ENCODE measurements at places on chromosomes 12 and 14.

DNA sequence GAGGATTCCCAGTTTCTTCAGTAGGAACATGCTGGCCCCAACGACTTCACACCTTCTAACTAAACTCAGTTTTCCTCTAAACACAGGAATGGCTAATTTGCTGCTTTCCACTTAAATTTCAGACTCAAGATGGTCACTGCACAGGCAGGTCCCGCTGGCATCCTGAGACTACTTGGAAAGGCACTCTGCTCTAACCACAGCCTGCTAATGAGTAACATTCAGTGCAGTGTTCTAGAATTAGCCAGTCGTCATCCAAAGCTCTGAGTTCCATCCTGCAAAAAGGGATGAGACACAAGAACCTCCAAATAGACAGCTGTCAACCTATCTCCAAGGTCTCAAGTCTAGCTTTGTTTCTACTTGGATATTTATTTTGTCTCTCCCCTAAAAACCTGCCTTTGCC, 6.0 kb downstream of the CCDC92 start:
- no peak for DNase-seq

- no peak for DNase-seq
Measured at GRCh38 chr14:51592836-51593235, 58.9 kb upstream of the FRMD6 start.

- DNase-seq: no peak
Measured at GRCh38 chr12:7131502-7131866, 1.3 kb downstream of the CLSTN3 start.

DNA sequence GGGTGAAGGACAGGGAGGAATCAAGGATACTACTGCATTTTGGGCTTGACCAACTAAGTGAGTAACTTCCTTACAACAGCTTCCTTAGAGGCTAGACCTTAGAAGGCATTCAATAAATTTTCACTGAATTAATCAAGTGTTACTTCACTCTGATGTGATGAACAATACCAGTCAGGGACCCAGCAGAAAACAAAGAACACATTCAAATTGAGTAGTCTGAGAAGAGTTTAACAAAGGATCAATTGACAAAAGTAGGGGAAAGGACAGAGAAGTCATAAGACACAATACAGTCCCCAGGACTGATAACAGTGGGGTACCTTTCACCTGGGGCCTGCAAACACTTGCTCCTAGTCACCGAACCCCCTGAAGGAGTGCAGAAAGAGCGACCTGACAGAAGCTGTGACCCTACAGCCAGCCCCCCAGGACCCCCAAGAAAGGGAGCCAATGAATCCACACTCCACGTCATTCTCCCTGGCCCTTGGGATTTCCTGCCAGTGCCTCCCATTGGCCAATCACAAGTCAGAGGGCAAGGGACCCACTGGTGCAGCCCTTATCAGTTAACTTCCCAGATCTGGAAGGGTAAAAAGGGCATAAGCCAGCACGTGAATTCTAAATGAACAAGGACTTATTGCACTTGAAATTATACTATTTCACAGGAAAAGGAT, 6.9 kb downstream of the ANAPC5 start:
- DNase-seq: no peak

DNA sequence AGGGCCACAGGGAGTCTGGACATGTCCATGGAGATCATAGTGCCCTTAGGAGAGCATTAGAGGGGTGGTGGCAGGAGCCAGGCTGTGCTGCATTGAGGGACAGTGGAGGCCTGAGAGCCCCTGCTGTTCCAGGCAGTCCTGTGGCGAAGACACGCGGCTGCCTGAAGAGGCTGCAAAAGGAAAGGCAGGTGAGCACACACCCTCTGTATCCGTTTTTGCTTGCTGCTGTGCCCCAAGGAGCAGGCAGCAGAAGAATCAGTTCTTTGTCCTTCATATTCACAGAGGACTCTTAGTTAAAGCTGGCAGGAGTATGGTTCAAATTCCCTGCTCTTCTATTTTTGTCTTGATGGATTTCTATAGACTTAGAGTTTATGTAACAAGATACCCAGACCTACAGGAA, 4.5 kb downstream of the SLC35E3 start:
- DNase-seq: no peak

- peak; percentile 73 for DNase-seq
Measured at GRCh38 chr14:68788996-68789820, 3.7 kb downstream of the ZFP36L1 start.

DNA sequence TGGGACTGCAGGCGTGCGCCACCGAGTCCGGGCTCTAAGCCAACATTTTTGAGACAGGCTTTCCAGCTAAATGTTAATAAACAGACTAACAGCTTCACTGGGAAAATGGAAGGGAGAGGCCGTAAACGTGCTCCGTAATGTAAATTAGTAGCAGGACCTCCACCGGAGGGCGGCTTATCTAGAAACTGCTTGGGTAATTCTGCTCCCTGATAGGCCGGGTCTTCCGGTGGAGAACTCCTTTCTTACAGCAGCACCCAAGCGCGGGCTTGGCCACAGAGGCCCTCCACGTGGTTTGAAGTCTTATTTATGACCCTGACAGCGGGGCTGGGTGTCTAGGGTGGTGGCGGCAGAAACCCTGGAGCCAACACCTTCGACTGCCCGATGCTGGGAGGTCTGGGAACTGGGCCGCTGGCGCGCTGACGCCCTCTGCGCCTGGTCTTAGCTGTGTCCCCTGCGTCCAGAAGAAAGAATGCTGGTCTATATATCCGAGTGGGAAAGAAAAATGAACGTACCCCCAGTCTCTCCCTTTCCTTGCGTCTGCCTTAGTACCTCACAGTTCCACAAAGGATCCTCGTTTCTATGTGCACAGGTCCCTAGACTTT, 1.7 kb downstream of the DPPA3 start:
- DNase-seq: no peak

DNA sequence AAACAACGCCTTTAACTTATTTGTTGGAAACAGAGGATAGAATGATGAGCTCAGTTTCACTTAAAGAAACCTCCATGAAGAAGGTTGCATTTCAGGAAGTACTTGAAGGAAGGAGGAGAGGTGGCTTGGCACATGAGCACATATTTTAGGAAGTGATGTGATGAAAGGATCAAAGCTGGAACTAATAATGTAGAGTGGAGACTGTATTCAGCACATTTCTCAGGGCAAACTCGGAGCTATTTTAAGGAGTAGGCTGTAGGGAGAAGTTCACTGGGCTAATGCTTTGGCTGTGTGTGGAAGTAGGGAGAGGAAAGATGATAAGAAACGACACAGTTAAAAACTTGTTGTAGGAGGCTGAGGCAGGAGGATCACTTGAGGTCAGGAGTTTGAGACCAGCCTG, 272.8 kb downstream of the AKAP6 start:
- DNase-seq: no peak

DNA sequence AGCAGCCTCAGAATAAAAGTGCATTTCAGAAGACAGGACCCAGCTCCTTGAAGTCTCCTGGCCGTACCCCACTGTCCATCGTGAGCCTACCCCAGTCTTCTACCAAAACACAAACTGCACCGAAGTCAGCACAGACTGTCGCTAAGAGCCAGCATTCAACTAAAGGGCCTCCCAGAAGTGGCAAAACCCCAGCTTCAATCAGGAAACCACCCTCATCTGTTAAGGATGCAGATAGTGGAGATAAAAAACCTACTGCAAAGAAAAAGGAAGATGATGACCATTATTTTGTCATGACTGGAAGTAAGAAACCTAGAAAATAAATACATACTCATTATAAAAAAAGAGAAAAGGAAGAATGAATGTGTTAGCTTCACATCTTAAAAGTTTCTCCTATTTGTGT, 51.1 kb downstream of the GAS2L3 start:
- no peak for DNase-seq

DNA sequence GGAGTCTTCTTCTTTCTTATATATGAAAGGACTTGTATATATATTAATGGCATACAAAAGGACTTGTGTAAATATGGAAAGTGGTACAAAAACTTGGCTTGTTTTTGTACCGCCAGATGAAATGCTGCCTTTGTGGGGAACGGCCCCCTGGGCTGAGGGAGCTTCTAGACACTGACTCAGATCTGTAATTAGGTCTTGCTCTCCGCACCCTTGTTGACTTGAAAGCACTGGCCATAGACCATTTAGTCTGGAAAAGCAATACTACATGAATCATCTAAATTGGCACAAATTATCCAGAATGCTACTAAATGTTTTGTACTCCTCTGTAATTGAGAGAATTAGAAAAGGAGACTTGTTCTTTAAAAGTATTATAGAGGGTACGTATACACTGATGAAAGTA, 399.9 kb upstream of the RGS6 start:
- DNase-seq: no peak

- DNase-seq: no peak
Measured at GRCh38 chr12:39780411-39780912, 160.9 kb upstream of the ABCD2 start.

GRCh38 chr12:131536766-131537165, 174.1 kb upstream of the SFSWAP start:
- no peak for DNase-seq

- peak; percentile 42 for DNase-seq
Measured at GRCh38 chr12:47903927-47904712, 674 bp downstream of the VDR start.

- no peak for DNase-seq
Measured at GRCh38 chr14:101628975-101629374, 67.7 kb downstream of the DIO3 start.

DNA sequence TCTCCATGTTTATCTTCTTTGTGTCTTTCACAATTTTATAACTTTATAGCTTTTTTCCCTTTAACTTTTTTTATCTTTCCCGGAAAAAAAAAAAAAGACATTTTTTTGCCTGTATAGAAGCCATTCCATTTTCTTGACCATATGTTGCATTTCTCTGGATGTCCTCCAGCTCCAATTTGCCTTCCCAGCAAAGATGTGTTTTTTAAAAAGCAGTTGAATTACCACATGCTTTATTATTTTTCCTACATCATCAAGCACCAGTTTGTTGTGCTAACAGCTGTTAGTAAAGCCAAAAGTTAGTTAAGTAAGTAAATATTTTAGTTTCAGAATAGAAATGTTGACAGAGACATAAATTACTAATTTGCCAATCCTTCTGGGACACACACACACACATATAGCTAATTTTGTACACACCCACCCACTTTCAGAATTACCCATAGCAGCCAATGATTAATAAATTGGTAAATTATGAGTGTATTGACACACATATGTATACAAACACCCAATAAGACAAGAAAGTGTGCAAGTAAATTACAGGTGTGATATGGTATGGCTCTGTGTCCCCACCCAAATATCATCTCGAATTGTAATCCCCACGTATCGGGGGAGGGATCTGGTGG, 118.3 kb downstream of the SLC38A6 start:
- DNase-seq: no peak

Data from GM20000 (cell line).